ENCODE measurements at places on chromosomes 7 and 10.

- no peaks in the 10 kb centered on the region for H3K4me1 ChIP-seq
- no peak overlapping the region for H3K4me3 ChIP-seq
- H3K36me3 ChIP-seq: no peaks in the 10 kb centered on the region
- no peak for DNase-seq
Observed at GRCh38 chr7:47557694-47558670, 23.9 kb downstream of the TNS3 start.

GRCh38 chr7:46290374-46291049 is 369.4 kb upstream of the IGFBP3 start:
- no peak for DNase-seq
- H3K27me3 ChIP-seq: no peaks in the 10 kb centered on the region
- no peaks in the 10 kb centered on the region for H3K36me3 ChIP-seq
- no peak overlapping the region for H3K27ac ChIP-seq
- no peak overlapping the region for H3K4me3 ChIP-seq

DNA sequence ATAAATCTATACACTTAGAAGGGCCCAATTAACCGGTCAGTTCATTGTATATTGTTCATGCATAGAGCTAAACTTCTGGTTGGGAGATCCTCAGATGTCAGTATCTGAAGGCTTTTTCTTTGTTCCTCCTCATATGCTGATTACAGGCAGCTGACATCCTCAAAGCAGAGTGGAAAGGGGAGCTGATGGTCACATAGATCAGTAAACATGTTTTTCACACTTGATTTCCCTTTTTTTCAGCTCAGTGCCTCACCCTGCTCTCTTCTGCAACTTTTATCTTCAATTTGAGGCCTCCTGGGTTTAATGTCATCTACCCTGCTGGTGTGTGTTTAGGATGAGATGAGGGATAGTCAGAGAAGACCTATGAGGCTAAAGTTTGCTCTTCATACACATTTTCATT is 297.9 kb upstream of the FZD1 start:
- H3K27me3 ChIP-seq: no peaks in the 10 kb centered on the region
- no peak overlapping the region for H3K4me3 ChIP-seq
- no peaks in the 10 kb centered on the region for H3K36me3 ChIP-seq
- H3K4me1 ChIP-seq: no peaks in the 10 kb centered on the region
- no peak overlapping the region for H3K27ac ChIP-seq
- DNase-seq: no peak

DNA sequence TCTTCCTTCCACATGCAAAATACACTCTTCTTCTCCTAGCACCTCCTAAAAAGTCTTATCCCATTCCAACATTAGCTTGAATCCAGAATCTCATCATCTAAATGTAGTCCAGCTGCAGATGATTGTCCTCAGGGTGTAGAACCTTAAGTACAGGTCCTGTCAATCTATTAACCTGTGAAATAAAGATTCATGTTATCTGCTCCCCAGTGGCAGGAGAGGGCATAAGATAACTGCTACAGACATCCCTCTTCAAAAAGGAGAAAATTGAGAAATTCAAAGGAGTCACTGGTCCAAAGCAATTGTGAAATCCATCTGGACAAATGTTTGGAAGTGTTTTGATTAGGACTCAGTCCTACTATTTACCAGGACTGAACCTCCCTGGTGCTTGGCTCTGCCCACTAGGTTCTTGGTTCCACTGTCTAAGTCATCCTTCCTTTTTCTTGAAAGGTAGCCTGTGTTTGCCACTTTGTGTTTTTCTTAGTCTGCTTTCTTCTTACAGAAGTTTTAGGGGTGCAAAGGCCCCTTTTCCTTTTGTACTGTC is 96.2 kb downstream of the ADD3 start:
- H3K36me3 ChIP-seq: peaks cover 8% of the 10 kb centered on the region
- no peak for DNase-seq
- H3K27me3 ChIP-seq: no peaks in the 10 kb centered on the region
- no peak overlapping the region for H3K4me3 ChIP-seq
- H3K27ac ChIP-seq: no peak overlapping the region

DNA sequence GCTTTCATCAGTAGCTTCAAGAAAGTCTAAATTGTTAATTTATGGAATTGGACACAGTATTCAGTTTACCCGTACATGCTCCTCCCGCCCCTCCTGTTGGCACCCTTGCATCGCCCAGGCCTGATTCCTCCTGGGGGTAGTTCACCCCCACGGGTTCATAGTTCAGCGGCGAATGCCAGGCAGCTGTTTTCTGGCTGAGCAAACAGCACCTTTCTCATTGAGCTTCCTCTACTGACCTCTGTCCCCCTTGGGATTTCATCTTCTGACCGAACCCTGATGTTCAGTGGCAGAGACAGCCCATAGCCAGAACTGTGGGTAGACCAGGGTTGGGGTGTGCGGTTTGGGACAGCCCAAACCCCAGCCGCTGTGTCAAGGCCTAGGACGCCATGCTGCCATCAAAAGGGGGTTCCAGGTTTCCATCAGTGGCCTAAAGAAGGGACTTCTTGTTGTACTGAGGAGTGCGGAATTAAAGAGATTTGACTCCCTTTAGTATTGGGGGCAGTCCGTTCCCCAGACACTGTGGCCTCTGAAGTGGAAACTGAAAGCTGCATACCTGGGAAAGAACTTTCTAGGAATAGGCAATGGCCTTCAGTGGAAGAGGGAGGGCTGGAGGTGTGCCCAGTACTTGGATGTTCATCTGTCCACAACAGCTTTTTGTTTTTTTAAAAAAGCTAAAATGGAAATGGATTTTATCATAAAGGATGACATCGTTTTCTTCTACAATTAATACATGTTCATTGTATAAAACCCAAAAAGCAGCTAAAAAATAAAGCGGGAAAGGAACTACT is 19.0 kb downstream of the MDH2 start:
- H3K27ac ChIP-seq: no peak overlapping the region
- H3K27me3 ChIP-seq: no peaks in the 10 kb centered on the region
- peaks cover 48% of the 10 kb centered on the region for H3K36me3 ChIP-seq

DNA sequence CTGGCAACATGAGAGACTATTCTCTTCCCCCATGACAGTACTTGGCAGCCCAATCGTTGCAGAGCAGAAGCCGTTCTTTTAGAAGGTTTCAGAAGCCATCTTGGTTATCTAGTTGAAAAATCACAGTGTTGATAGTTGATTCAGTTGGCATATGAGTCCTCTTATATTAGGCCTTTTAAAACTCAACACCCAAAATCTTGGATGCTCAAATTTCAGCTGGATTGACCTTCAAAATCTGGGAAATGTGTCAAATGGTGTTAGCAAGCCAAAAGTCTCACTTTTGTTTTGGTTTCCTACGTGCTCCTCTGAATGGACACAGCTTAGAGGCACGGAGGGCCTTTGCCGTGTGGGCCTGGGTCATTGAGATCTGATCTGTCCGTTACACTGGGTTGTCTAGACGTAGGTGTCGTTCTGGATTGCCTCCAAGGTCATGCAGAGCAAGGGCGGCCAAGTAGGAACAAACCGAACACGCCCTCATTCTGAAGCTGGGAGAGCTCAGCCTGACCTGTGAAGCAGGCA is 59.3 kb upstream of the BMPER start:
- H3K4me1 ChIP-seq: no peaks in the 10 kb centered on the region
- no peaks in the 10 kb centered on the region for H3K27me3 ChIP-seq
- H3K27ac ChIP-seq: no peak overlapping the region
- H3K36me3 ChIP-seq: no peaks in the 10 kb centered on the region
- no peak overlapping the region for H3K4me3 ChIP-seq

DNA sequence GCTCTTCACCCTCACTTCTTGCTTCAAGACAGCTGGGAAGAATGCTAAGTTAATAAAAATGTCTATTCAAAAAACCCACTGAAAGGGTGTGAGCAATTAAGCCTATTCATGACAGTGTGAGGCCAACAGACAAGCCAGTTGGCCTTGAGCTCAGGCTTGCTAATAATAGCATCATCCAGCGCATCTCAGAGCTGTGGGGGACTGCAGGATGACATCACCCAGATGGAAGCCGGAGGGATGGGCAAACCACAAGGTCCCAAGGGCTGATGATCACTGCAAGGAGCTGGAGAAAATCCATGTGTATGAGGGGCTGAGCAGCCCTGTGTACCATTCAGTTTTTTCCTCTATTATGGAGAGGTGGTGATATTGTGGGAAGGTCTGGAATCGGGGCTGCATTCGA is 770.4 kb downstream of the TNS3 start:
- H3K4me3 ChIP-seq: no peak overlapping the region
- H3K27ac ChIP-seq: no peak overlapping the region
- no peak for DNase-seq
- no peaks in the 10 kb centered on the region for H3K36me3 ChIP-seq
- H3K27me3 ChIP-seq: no peaks in the 10 kb centered on the region
- H3K4me1 ChIP-seq: no peaks in the 10 kb centered on the region

GRCh38 chr10:69703256-69703655 is 73.2 kb downstream of the FAM241B start:
- H3K27me3 ChIP-seq: no peaks in the 10 kb centered on the region
- H3K4me3 ChIP-seq: no peak overlapping the region
- H3K4me1 ChIP-seq: no peaks in the 10 kb centered on the region

- H3K4me1 ChIP-seq: no peaks in the 10 kb centered on the region
- H3K36me3 ChIP-seq: no peaks in the 10 kb centered on the region
- H3K4me3 ChIP-seq: no peak overlapping the region
- H3K27ac ChIP-seq: no peak overlapping the region
- H3K27me3 ChIP-seq: no peaks in the 10 kb centered on the region
- DNase-seq: no peak
Observed at GRCh38 chr10:71419002-71419540, 22.4 kb downstream of the CDH23 start.

- H3K36me3 ChIP-seq: no peaks in the 10 kb centered on the region
- no peak overlapping the region for H3K27ac ChIP-seq
- peak overlapping the region; percentile 62 for H3K4me3 ChIP-seq
- no peak for DNase-seq
- peaks cover 8% of the 10 kb centered on the region for H3K4me1 ChIP-seq
- peaks cover 5% of the 10 kb centered on the region for H3K27me3 ChIP-seq
Observed at GRCh38 chr7:87627634-87627994, 584 bp upstream of the RUNDC3B start.

DNA sequence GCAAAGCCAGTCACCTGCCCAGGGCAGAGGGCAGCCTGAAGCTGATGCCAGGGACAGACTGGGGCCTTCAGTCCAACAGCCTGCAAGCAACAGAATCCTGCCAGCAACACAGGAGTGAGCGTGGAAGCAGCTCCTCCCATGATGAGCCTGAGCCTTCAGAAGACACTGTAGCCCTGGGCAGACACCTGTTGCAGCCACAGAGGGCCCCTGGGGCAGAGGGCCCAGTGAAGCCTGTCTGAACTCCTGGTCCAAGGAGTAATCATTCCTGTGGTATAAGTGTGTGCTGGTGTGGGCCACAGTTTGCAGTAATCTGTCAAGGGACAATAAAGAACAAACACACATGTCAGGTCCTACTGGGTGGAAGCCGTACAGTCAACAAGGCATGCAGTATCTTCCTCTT is 2.9 kb upstream of the PFKP start:
- no peak overlapping the region for H3K27ac ChIP-seq
- H3K4me1 ChIP-seq: peaks cover 11% of the 10 kb centered on the region
- no peaks in the 10 kb centered on the region for H3K27me3 ChIP-seq
- no peak overlapping the region for H3K4me3 ChIP-seq

- H3K27ac ChIP-seq: no peak overlapping the region
- H3K27me3 ChIP-seq: no peaks in the 10 kb centered on the region
- no peak for DNase-seq
- no peak overlapping the region for H3K4me3 ChIP-seq
Observed at GRCh38 chr10:91317541-91317940, 92.6 kb upstream of the HECTD2 start.

DNA sequence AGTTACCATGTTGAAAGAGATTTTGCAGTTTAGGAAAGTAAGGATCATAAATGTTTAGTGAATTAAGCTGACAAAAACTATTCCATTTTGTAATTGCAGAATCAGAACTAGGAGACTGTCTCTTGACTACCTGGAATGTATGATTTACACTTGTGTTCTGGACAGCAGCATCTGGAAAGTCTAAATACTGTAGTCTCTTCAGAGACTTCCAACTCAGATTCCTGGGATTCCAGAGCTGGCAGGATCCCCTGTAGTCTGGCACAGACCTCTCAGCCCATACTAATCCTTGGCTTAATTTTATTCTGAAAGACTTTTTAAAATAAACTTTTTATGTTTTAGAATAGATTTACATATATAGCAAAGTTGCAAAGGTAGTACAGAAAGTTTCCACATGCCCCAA is 452.7 kb downstream of the DPP6 start:
- H3K27ac ChIP-seq: no peak overlapping the region
- H3K4me3 ChIP-seq: no peak overlapping the region
- H3K27me3 ChIP-seq: no peaks in the 10 kb centered on the region
- no peaks in the 10 kb centered on the region for H3K36me3 ChIP-seq

DNA sequence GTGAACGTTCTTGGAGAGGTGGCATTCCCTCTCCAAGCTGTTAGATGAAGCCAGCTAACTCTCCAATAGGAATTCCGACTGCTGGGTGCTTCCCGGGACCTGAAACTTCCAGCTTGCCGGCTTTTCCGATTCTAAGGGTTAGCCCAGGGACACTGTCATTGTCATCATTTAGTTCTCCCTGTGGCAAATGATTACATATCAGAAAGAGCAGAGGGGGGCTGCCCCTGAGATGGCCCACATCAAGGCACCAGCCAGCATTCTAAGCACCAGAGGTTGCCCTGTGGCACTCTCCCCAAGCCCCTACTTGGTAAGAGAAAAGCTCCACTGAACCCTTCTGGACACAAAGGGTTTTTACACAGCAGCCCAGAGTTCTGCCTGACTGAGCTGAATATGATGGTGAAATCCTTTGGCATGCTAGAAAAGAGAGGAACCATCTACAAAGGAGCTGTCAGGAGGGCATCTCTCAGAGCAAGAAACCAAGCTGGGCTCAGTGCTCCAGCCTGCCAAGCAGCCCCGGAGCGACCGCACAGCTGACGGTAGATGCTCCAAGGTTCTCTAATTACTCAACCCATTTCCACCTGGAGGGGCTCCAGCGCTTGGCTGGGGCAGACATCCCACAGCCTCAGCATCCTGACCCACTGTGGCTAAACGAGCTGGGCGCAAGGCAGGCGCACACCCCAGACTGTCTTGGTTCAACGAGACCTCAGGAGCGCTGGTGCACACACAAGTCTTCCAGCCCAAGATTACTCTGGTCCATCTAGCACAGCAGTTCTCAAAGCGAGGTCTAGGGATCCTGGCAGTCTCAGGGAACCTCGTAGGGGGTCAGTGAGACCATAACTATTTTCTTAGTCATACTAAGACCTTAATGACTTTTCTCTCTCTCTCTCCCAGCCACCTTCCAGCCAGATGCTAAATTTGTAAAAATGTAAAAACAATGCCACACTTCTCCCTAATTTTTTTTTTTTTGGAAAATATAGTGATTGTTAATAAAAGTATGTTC is 160.5 kb downstream of the GFRA1 start:
- DNase-seq: no peak
- no peak overlapping the region for H3K27ac ChIP-seq
- H3K27me3 ChIP-seq: no peaks in the 10 kb centered on the region
- H3K4me3 ChIP-seq: no peak overlapping the region
- no peaks in the 10 kb centered on the region for H3K36me3 ChIP-seq
- H3K4me1 ChIP-seq: no peaks in the 10 kb centered on the region
